ENCODE measurements at places on chromosomes 11 and 22.

GRCh38 chr22:37169947-37170688 is 17.9 kb downstream of the C1QTNF6 start:
- DNase-seq, result peak; percentile 25

- no peak for DNase-seq
These were observed 177.3 kb upstream of the SORL1-AS1 start for GRCh38 chr11:121630041-121630440.

DNA sequence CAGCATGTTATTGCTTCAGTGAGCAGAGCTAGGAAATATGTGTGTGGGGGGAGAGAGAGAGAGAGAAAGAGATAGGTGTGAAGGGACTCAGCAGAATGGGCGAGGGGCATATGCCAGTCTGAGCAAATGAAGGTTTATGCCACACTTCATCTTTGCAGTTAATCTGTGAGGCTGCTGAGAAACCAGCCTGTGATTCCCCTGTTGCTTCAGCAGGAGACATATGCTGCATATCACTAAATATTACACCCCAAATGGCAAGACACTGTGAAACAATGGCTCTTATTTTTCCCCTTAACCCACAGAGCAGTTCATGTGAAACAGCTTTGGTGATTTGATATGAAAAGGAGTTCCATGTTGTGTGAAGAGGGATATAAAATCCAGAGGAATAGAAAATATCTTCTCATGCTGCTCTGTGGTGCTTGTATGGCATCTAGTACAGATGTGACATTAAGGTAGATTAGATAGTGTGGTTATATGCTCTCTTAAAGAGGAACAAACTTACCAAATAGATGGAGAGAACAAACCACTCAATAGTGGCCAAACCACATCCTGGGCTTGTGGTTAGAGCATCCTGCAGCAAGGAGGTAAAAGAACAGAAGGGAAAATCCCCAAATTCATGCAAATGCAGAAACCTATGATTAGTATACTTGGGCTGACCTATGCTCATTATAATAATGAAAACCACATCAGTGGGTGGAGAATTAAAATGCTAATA is 864.2 kb downstream of the FAM181B start:
- DNase-seq, result peak; percentile 95

DNA sequence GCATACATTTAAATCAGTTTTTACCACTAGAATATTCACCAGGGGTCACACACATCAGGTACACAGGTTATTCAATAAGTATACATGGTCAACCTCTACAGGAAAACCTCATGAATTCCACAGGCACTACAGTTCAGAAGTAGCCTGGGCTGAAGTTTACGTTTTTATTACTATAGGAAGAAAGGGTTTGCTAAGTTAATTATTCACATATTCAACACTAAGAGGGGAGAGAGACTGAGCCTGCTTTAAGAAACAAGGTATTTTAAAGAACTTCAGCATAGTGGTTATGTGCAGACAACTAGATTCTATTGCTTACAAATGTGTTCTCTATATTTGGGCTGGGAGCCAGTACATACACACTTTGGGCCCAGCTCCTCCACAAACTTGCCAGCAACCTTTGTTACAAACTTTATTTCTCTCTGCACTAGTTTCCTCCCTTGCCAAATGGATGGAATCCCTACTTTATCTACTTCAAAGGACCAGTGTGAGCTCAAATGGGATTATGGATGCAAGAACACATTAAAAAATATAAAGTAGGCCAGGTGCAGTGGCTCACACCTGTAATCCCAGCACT is 31.9 kb downstream of the IL18BP start:
- no peak for DNase-seq

DNA sequence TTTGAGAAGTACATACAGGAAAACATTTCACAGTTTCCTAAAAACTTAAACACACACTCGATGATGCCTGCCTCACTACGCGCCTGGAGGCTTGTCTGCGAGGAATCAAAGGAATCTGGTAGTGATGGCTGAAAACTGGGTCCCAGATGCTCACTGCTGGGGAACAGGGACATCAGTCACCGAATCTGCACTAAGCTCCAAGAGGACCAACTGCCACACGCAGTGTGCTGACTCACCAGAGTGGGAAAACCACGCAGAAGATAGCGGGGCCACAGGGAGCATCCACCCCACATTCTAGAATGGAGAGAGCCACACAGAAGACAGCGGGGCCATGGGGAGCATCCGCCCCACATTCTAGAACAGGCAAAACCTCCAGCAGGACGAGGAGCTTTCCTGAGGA is 24.3 kb upstream of the MOB2 start:
- no peak for DNase-seq

DNA sequence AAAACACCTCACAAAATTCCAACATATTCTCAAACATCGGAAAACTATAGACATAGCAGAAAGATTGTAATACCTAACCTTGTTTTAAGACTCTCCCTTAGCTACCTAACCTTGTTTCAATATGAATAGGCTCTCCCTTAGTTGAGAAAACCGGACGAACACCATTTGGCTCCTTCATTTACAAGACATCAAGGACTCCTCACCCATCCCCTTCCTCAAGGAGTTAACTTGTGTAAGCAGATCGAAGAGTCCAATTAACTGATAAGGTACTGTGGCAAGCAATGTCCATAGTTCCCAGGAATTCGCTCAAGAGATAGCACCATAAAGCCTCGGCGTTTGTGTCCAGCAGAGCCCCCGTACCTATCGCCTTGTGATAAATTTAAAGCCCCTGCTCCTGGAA is 4.6 kb upstream of the ACRV1 start:
- DNase-seq, result no peak

- DNase-seq, result no peak
These were observed 12.9 kb upstream of the CASTOR1 start for GRCh38 chr22:30301995-30302809.
